ENCODE measurements at places on chromosomes 12 and 14.

- no peak for DNase-seq
These were observed 34.2 kb upstream of the PRMT8 start for GRCh38 chr12:3456809-3457208.

DNA sequence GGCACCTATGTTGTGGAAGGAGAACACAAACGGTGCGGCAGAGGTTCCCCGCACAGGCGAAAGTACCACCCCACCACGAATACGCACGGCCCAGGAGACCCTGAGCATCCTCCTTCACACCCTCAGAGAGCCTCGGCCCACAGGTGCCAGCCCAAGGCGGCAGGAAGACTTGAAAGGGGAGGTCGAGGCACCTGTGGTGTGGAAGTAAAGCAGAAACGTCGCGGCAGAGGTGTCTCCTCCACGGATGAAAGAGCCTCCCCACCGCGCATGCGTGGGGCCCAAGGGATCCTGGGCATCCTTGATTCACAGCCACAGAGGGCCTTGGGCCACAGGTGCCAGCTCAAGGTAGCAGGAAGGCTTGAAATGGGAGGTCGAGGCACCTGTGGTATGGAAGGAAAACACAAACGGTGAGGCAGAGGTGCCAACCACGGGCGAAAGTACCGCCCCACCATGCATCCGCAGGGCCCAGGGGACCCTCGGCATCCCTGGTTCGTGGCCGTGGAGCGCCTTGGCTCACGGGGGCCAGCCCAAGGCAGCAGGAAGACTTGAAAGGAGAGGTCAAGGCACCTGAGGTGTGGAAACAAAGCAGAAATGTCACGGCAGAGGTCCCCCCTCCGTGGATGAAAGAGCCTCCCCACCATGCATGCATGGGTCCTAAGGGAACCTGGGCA lies 380.1 kb downstream of the ALG10 start:
- no peak for DNase-seq

- DNase-seq, result no peak
These were observed 7.6 kb downstream of the TSPAN9 start for GRCh38 chr12:3084742-3085141.

DNA sequence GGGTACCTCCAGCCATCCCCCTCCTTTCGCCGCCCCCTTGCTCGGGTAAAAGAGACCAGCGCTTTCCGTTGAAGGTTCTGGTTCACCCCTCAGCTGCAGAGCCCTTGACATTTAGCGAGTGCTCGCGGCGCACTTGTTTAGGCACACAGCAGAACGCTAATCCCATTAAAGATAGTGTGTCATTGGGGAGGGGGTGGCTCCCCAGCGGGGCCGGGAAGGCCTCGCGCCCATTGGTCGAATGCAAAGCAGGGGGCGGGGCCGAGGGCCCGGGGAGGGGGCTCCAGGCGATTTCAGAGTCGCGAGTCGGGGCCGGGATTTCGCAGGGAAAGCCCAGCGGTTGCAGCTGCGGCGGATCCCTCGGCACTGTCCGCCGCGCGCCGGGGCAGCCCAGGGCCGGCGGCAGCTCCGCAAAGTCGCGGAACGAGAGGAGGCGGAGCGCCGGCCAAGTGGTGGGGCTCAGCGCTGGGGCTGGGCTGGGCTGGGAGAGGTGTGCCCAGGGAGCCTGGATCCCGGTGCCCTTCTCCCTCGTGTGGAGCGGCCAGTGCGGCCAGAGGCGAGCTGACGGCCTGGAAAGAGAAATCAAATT lies 122.9 kb downstream of the TSPAN9 start:
- peak; percentile 61 for DNase-seq

DNA sequence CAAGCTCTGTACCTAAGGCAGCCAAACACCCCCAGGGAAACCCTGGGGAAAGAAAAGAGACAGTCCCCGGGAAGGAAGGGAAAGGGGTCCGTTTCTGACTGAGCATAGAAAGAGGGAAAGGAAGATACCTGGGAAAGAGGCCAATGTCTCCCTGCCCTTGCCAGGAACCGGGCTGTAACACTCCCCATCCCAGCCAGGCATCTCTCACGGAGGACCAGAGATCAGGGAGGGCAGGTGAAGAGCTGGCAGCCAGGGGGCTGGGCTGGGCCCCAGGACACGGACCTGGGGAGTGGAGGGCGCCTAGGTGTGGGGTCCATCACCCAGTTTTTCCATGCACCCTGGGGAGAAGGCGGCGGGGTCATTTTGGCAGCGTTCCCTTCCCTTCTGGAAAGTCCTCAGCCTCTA lies 18.9 kb upstream of the PLEKHH1 start:
- DNase-seq, result no peak

DNA sequence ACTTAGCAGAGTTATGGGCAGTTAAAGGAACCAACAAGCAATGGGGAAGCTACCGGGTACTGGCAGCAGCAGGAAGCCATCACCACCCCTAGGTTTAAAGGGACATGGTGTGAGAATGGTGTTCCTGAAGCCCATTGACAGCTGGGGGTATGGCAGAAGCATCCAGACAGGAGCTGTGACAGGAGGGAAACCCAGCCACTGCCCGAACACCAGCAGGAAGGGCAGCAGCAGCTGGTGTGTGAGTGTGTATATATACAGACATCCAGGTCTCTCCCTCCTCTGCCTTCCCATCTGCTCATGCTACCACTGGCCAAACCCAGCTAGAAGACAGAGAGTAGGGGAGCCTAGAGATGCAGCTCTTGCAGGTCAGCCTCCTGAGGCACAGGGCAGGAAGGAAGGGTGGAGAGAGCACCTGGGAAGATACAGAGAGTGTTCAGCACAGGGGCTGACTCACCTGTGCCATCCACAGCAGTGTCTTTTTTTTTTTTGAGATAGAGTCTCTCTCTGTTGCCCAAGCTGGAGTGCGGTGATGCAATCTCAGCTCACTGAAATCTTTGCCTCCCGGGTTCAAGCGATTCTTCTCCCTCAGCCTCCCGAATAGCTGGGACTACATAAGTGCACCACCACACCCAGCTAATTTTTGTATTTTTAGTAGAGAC lies 9.2 kb upstream of the ADCK1 start:
- DNase-seq, result peak; percentile 96

GRCh38 chr12:78406828-78407227 lies 457.7 kb upstream of the SYT1 start:
- DNase-seq, result no peak

- DNase-seq, result no peak
These were observed 103.5 kb downstream of the WSCD2 start for GRCh38 chr12:108232565-108232964.

DNA sequence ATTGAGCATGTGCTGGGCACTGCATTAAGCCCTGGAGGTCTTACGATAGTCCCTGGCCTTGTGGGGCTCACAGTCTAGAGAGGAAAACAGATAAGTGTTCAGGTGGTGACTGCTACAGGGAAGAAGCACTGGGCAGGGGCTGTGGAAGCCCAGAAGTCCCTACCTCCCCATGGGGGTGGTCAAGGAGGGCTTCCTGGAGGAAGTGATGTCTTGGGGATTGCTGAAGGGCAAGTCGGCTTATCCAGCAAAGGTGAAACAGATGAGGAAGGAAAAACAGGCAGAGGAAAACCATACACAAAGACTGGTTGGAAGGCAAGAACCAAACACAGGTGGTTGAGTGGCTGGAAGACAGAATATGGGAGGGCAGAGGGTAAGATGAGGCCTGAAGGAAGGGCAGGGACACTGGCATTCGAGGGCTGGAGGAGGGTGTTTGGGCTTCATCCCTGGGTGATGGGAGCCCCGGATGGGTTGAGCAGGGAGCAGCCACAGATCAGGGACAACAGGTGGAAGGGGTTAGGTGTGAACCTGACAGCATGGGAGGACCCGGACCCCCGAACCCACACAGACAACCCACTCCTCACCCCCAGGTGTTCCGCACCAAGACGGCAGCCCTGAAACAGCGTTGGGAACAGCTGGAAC lies 2.8 kb downstream of the CFAP73 start:
- no peak for DNase-seq

DNA sequence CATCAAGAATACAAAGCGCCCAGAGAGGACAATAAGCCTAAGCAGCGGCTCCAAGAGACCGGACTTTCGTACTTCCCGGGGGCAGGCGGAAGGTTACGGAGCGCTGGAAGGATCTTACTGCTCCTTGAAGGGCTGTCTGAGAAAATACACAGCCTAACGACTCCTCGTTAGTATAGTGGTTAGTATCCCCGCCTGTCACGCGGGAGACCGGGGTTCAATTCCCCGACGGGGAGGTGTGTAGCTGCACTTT lies 12.1 kb upstream of the TMPO start:
- peak; percentile 92 for DNase-seq

DNA sequence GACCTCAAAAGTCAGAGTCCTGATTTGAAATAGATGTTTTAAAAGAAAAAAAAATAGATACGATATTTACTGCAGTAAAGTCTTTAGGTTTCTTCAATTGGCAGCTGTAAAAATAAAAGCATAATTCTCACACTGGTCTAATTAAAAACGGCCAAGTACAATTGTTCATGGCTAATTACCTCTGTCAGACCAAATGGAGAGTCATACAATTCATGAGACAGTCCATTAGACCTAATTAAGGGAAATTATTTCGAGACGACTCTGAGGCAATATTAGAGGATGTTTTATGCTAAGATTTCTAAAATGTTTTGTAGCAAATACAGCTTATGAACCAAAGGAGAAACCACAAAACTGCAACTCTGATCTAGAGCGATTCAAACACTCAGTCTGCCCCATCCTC lies 131.3 kb downstream of the PHLDA1 start:
- no peak for DNase-seq

DNA sequence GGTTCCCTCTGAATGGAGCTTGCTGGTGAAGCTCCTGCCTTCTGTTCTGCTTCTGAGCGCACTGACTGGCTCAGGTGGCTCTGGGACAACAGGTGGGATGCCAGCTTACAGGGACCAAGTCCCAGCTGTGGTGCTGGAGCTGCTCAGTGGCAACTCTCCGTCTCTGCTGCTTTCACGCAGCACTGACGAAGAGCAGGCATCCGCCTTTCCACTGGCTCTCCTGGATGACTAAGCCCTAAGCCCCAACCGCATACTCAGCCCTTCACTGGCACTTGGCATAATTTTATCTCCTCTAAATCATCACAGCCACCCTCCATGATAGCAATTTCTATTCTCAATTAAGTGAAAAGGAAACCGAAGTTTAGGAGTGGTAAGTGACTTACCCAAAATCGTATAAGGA lies 3.7 kb upstream of the RTL1 start:
- no peak for DNase-seq

GRCh38 chr12:5577741-5578140 lies 145.8 kb downstream of the NTF3 start:
- DNase-seq, result no peak

GRCh38 chr12:11676052-11676451 lies 26.6 kb downstream of the ETV6 start:
- DNase-seq, result no peak

DNA sequence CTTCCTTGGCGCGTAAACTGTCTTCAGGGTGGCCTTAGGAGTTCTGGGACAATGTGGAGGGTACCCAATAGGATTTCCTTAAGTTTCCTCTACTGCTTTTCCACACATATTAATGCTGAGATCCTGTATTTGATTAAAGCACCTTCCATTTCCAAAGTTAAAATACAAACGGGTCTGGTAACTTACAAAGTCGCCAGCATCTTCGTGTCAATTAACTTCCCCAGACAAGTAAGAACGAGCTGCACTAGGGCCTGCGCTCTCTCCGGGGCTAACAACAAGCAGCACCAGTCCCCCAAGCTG lies 130.9 kb downstream of the NDUFA12 start:
- no peak for DNase-seq

GRCh38 chr14:61701946-61702345 lies 6.6 kb downstream of the HIF1A start:
- DNase-seq, result no peak

- DNase-seq, result no peak
These were observed 5.3 kb upstream of the UBC start for GRCh38 chr12:124919521-124920352.

- DNase-seq, result no peak
These were observed 10.7 kb upstream of the LRTM2 start for GRCh38 chr12:1809591-1810190.

DNA sequence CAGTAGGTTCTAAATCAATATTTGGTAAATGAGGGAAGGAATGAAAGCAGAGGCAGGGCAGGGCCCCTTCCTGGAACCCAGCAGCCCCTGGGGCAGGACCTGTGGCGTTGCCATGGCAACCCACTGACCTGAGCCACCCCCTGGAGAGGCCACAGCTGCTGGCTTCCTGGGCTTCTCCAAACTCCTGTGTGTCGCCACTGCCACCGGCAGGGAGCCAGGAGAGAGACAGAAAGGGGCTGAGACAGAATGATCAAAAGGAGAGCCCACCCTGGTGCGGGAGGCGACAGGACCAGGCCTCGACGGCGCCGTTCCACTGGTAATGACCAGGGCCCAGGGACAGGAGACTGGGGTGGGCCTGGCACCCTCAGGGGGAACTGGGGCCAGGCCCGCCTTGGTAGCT lies 18.2 kb downstream of the RFX4 start:
- DNase-seq, result no peak

GRCh38 chr12:75747572-75748021 lies 236.2 kb upstream of the KRR1 start:
- peak; percentile 82 for DNase-seq

DNA sequence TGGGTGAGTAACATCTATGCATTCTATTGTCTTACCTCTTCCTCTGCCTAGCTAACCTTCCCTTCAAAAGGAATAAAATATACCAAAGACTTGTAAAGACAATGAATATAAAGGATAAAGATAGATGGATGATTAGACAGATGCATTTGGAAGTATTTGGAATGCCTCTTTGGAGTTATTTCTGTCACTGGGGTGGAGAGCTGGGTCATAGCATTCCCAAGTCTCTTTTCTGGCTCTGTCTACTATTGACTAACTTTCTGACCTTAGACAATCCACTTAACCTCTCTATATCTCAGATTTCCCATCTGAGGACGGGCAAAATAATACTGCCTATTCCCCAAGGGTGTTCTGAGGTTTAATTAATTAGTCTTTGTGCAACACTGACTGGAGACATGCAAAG lies 517.4 kb downstream of the DIO2 start:
- no peak for DNase-seq

- no peak for DNase-seq
These were observed 157.4 kb downstream of the STXBP6 start for GRCh38 chr14:24892497-24893051.
